ENCODE measurements at places on chromosomes 4 and X.

DNA sequence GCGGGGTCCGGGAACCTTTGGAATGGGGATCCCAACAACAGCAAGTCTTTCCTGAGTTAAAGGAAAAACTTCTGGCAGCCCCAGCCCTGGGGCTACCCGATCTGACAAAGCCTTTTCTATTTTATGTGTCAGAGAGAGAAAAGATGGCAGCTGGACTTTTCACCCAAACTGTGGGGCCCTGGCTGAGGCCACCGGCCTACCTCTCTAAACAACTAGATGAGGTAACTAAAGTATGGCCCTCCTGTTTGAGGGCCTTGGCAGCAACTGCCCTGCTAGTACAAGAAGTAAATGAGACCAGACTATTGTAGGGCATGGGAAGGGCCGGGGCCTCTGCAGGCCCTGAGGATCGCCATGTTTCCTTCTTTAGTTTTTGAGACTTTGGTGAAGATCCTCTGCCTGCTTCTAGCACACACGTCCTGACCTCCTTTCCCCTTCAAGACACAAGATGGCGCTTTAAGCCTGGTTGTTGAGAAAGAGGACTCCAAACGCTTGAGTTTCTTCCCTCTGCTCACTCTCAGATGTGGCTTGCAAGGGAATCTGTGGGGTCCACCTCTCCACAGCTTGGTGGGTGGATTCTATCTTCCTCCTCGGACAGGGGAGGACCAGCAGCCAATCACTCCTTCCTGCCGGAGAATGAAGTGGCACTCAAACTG lies 18.5 kb upstream of the DRD5 start:
- no peak for DNase-seq

DNA sequence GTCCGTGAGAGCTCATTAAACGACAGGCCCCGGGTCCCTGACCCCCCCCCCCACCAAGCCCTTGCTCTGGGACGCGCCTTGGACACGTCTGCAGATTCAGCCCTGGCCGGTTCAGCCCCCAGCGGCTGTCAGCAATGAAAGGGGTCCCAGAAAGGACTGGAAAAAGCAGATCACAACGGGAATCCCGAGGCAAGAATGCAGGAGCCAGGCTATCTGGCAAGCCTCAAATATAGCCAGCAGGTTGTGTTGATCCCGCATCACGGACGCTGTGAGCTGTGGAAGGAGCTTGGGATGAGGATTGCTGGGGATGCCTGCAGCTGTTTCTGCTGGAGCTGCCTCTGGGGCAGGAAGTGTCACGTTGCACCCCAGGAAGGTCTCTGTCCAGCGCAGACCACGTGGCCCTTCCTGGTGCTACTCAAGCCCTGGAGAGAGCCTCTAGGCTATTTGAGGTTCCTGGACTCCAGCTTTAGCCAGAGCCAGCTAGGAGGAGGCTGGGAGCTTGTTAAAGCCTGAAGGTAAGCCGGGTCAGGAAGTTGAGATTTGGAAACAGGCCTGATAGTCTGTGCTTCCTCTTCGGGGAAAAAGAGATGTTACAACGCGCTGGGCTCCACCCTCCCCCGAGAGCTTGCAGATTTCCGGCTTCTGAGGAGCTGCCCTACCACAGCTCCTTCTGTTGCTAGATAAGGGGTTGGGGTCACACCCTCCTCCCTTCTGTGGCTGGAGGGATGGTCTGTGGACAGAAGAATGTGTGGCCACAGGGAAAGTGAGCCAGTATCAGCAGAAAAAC lies 19.3 kb upstream of the CSF2RA start:
- peak; percentile 34 for DNase-seq

GRCh38 chr4:136526517-136526916 lies 1005.8 kb downstream of the PCDH18 start:
- DNase-seq: no peak

DNA sequence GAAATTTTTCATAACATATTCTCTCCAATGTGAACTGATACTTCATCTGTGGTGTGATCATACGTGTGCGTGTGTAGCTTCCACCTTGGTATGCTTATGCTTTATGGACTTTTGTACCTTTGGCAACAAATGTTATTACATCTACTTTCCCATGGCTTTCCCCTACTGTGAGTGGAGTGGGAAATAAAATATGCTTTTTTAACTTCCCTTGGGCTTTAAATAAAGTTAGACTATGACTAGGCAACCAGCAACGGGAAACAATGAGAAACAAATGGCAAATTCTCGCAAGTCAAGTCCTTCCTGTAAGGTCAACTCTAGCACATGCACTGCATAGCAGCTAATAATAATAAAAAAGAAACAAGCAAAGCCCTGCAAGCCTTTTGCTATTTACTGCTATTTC lies 205.0 kb upstream of the PDE5A start:
- DNase-seq: no peak

DNA sequence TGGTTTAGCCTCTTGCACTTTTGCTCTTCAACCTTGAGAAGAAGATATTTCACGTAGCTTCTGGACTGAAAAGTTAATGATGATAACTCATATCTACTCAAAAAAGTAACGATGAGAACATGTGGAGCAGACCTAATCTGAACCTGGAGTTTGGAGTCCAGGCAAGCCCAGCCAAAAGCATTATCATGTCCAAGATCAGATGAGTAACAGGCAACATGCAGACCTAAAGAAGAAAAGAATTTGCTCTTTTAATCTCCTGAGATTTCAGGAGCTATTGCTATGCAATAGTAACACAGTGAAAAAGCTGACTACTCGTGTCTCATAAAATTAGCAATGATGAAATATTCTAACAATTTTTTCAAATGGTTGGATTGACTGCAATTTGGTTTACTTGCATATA lies 21.8 kb upstream of the PPA2 start:
- DNase-seq: no peak

DNA sequence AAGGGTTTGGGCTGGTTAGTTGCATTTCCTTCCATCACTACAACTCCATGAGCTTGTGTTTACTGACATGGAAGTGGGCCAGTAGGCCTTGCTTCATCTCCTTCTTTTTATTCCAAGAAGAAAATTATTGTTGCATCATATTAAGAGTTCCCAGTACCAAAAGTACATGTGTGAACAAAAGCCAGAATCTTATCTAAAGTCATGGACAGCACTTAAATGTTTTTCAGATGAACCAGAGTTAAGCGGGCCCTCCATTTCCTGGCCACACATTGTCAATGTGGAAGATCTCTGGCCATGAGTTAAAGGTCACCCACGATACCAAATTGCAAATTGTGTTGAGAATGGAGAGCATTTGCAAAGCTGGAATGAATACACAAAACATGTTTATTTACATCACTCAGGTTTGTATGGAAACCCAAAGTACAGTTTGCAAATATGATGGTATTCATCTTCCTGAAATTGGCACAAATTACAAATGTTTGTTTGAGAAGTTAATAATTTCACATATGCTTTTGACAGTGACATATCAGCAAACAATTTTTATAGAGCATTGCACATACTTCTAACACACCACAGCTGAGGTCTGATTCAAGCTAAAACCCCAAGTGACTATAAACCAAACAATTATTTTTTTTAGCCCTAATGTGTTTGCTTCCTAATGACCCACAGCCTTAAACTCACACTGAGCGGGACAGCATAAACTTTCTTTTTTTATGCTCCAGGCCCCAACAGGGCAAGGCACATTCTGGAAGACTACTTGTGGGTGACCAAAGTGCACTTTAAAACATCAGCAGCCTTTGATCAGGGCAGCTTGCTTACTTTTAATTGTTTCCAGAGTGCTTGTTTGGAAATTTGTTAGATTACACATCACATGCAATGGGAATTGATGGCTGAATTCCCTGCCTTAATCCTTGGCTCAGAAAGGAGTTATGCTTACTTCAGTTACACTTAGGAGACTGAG lies 502.9 kb upstream of the SLIT2 start:
- DNase-seq: no peak

GRCh38 chrX:24080704-24081103 lies 25.9 kb downstream of the EIF2S3 start:
- DNase-seq: no peak

- no peak for DNase-seq
These were observed 55.3 kb downstream of the SH2D1A start for GRCh38 chrX:124401696-124402095.

- DNase-seq: no peak
These were observed 348.7 kb downstream of the MAPK10 start for GRCh38 chr4:86011117-86011516.

DNA sequence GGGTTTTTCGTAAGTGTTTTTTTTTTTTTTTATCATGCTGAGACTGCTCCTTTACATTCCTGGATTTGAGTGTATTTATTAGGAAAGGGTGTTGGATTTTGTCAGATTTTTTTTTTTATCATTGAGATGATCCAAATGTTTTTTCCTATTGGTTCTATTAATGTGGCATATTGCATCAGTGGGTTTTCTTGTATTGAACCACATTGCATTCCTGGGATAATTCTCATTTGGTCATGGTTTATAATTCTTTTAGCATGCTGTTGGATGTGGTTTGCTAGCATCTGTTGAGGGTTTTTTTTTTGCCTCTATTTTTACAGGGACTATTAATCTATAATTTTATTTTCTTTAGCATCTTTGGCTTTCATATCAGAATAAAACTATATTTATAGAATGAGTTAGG lies 28.8 kb downstream of the COL4A5 start:
- no peak for DNase-seq

- no peak for DNase-seq
These were observed 35.4 kb upstream of the CRMP1 start for GRCh38 chr4:5928274-5928673.

GRCh38 chr4:55398966-55399365 lies 3.2 kb downstream of the TMEM165 start:
- DNase-seq: no peak

DNA sequence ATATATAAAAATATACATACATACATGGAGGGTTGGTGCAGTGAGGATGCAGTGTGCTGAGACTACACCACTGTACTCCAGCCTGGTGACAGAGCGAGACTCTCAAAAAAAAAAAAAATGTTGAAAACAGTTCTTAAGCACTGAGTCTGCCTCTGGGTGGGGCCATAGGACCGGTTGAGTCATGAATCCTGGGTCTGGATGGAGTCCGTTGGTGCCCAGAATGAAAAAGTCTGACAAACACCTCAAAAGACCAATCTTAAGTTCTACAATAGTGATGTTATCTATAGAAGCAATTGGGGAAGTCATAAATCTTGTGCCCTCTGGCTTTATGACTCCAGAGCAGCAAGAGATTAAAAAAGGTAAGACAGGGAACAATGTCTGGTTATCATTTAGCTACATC lies 70.4 kb downstream of the FGFBP1 start:
- no peak for DNase-seq

DNA sequence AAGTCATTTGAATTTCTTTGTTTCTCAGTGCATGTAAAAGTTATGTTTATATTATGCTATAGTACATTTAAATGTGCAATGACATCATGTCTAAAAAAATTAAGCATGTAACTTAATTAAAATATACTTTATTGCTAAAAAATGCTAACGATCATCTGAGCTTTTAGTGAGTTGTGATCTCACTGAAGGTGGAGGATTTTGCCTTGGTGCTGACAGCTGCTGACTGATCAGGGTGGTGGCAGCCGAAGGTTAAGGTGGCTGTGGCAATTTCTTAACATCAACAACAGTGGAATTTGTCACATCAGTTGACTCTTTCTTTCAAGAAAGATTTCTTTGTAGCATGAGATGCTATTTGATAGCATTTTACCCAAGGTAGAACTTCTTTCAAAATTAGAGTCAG lies 6.6 kb downstream of the ANAPC4 start:
- no peak for DNase-seq

DNA sequence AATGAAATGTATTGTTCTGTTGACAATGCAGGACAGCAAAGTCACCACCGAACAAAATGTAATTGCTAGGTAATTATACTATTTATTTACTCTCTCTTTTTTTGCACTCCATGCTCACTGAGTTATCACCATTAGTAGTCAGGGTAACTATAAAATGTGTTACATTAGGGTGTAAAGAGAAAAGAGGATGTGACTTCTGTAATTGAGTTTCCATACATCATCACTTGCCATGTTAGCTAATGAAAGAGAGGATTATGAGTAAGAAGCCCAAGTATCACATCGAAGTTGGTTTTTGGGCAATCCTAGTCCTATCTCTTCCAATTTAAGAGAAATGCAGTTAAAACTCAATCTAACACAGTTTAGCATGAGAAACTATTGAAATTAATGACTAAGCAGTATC lies 7.6 kb downstream of the ZXDA start:
- no peak for DNase-seq

GRCh38 chrX:3679669-3680068 lies 33.8 kb downstream of the PRKX start:
- DNase-seq: no peak

DNA sequence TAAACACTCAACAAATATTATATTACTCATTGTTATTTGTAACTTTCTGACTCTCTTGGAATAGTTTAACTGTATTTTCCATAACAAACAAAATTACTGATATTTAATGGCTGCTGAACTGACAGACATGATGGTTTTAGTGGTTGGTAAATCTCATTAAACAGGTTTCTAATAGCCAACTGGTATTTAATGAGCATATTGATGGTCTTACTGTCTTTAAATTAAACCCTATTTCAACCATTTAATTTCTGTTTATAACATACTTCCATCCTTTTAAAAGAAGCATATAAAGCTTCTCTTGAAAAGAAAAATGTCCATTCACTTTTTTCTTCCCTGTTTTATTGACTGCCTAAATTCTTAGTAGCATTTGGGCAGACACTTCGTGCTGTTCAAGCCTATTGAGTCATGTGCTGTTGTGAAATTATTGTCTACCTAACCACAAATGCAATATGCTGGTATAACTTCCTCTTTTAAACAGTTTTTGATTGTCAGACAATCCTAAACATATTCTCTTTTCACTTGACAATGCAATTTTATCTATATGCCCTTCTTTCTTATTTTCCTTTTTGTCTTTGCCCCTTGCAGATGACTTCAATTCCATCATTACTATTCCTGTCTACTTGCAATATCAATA lies 163.9 kb upstream of the SLC7A11 start:
- no peak for DNase-seq

DNA sequence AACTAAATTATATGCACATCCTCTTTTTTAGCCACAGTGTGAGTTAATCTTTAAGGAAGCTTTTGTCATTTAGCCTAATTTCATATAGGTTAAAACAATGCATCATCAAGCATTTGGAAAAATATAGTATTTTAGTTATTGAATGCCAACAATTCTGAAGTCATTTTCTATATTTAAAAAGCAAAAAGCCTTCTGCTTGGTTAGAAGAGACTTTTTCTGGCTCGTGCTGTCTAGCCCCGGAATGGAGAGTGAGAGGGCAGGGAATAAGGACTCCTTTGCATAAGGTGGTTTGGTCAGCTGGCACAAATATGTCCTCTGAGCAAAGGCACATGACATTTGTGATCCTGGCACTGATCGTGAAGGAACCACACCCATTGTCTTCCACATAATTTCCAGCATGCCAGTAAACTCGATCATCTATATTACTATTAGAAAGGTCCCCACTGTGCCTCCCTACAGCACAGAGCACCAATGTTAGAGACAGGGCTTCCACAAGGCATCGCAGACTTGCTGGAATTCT lies 393.7 kb upstream of the INTU start:
- no peak for DNase-seq

- no peak for DNase-seq
These were observed 325.8 kb upstream of the GALNT7 start for GRCh38 chr4:172842779-172843178.

DNA sequence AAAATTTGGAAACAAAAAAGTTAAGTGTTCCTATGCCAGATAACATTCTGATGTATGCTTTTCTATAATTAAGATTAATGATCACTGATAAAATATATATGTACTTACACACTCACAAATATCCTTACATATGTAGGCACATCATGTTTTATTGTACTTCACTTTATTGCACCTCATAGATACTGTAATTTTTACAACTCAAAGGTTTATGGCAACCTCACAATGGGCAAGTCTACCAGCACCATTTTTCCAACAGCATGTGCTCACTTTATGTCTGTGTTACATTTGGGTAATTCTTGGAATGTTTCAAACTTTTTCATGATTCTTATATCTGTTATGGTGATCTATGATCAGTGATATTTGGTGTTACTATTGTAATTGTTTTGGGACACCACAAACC lies 57.8 kb upstream of the GPRIN3 start:
- no peak for DNase-seq

Measured in stimulated activated CD8-positive, alpha-beta memory T cell treated with anti-CD3 and anti-CD28 coated beads, Interleukin-7, amount 100 ng/mL, for 48 hours (primary cell).